ENCODE measurements at places on chromosomes 16 and 17.

DNA sequence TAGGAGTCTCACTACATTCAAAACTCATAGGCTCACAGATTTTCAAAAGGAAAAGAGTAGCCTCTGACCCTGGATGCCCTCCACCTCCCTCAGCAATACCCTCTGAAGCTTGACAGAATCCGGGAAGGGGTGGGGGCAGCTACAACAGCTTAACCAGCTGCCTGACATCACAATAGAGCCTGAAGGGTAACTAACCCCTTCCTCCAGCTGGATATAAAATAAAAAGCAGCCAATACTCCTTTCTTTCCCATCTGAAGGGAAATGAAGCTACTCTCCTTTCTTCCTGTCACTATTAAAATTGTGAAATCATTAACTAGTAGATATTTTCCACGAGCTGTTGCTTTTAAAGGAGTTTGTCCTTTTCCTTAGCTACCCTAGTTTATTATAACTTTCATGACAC, 24.0 kb downstream of the USP31 start:
- DNase-seq = no peak

GRCh38 chr17:35094902-35095301, 24.8 kb downstream of the RAD51D start:
- DNase-seq = no peak

DNA sequence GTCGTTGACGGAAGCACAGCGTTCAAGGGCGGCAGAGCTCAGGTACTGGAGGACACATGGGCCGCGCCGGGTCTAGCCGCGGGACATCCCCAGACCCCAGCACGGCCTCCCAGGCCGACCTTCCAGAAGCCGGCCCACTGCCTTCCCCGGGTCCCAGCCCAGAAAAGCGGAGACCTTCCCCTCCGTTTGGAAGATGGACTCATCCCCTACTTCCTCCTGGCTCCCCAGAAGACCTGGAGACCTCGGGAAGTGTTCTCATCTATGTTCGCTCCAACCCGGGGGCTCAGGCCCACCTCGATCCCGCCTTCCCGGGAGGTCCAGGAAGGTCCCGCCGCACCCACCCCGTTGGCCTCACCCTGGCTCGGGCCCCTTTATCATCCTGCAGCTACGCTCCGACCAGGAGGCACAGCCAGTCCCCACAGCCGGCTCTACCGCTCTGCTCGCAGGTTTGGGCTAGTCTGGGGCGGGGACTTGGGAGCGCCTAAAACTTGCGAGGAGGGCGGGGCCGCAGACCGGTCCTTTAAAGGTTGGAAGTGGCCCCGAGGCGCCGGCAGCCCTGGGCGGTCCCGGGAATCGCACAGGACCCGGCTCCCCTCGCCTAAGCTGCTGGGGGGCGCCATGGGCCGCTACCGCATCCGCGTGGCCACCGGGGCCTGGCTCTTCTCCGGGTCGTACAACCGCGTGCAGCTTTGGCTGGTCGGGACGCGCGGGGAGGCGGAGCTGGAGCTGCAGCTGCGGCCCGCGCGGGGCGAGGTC, at the start of gene ALOX12:
Gene ALOX12 (plus strand): TSS at position 550 of the 756 bp plus-strand sequence. CDS start 69 bp downstream, at position 619.
- DNase-seq = no peak

- no peak for DNase-seq
These were observed 417.5 kb downstream of the CDH11 start for GRCh38 chr16:64704386-64704785.

DNA sequence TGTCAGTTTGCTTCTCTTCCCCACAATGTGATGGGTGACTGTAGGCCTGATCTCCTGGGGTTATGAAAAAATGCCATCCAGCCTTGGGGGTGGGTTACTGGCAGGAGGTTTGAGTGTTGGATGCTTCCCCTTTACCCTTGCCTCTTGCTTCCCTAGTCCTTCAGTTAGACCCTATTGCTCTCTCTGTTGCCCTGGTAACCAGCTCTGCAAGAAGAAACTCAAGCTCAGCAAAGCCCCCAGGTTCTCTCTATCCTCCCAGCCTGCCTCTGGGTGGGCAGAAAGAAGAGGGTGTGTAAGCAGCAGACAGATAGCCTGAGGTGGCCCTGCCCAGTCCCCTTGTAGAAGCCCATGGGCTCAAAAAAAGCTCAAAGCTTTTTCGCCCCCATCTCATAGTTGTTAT, 2.8 kb upstream of the RAPGEFL1 start:
- DNase-seq = no peak

DNA sequence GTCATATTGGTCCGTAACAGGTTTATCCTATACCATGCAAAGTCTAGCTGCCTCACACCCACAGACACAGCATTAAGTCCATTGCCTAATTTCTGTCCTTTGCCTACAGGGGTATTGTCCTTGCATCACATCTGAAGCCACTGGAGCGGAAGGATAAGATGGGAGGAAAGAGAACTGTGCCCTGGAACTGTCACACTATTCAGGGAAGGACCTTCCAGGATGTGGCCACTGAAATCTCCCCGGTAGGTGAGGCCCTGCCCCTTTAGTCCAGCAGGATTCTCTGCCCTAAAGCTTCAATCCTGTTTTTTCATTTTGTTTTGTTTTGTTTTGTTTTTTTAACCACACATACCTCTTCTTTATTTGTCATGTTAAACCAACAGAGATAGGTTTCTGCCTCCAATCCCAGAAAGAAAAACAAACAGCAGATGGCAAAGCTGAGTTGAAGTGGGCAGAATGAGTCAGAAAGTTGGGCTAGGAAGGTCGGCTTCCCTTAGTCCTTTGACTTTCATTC, 2.2 kb upstream of the EFTUD2 start:
- DNase-seq = no peak

GRCh38 chr16:49969091-49970030, 55.7 kb upstream of the CNEP1R1 start:
- no peak for DNase-seq

DNA sequence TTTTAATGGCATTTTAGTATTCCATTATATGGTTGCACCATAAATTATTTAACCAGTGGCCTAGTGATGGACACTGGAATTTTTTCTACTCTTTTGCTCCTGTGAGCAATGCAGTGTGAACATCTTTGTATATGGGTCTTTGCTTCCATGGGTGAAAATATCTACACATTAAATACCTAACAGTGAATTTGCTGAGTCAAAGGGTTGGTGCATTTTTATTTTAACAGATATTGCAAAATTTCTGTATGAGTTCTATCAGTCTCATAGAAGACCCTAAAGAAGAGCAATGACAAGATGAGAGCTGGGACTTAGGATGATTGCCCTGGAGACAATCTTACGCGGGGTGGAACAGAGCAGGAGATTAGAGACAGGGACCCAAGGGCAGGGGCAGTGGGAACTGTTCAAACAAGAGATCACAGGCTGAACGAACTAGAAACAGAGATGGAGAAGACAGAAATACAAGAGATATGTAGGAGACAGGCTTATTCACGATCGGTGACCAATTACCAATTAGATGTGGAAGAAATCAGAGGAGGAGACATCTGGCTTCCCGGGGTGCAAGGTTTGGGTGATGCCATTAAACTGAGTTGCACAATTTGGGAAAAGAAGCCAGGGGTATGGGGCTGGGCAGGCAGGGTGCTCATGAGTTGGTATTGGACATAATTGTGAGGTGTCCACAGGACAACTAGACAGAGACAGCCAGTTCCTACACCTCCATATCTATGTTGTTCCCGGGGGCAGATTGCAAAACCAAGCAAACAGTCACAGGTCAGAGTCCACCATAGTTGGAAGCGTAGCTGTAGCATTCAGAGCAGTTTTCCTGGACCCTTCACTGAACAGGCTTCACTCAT, 39.9 kb upstream of the LONP2 start:
- no peak for DNase-seq

GRCh38 chr17:19332371-19333131, 30.0 kb downstream of the B9D1 start:
- DNase-seq = no peak

- no peak for DNase-seq
These were observed 309 bp downstream of the FOXJ1 start for GRCh38 chr17:76140661-76141211.

DNA sequence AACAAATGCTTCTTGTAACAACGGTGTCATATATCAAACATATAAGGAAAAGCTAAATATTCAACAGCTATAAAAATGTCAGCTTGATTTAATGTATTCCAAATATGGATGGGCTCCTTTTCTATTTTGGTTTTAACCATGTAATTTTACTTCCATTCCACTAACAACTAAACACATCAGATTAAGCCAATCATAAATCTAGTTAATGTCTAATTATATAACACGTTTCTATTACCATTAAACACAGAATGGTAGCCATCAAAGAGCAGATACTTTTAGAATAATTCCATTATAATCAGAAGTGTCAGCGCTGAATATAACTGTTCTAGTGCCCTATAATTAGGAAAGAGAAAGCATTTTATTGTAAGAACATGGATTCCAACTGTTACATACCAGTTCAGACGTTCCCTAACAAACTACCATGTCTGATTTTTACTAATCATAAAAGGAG, 10.0 kb downstream of the CMC2 start:
- no peak for DNase-seq

- no peak for DNase-seq
These were observed 127.9 kb downstream of the ENGASE start for GRCh38 chr17:79202480-79202879.

DNA sequence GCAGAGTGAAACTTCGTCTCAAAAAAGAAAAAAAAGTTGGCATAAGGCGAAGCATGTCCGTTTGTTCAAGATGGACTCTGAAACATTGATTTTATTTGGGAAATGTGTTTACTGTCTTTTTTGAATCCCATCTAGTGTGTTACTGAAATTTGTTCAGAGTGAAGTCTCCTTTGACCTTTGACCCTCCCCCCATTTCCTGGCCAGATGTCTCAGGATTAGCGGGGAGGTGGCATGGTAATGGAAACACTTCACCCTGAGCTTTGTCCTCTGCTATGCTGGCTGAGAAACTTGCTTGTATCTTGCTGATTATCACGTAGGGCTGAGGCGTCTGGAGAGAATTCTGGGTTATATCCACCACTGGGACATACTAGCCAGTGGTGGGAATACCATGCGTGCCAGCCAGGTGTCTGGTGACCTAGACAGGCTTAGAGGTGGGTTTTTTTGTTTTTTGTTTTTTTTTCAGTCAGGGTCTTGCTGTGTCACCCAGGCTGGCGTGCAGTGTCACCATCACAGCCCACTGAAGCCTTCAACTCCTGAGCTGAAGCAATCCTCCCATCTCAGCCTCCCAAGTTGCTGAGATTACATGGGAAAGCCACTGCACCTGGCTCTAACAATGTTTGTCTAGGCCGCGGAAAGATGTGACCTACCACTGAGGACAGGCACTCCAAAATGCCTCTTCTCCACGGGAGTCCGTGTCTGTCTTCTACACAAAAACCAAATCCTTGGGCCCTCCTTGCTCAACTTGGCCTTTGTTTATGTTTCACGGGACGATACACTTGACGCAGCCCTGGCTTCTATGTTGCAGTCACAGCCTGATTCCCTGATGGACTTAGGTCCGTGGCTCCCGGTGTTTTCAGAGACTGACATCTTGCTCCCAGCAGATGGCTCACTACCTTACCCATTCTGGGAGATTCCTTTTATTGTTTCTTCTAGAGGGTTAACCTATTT, 6.6 kb upstream of the GALK1 start:
- no peak for DNase-seq

DNA sequence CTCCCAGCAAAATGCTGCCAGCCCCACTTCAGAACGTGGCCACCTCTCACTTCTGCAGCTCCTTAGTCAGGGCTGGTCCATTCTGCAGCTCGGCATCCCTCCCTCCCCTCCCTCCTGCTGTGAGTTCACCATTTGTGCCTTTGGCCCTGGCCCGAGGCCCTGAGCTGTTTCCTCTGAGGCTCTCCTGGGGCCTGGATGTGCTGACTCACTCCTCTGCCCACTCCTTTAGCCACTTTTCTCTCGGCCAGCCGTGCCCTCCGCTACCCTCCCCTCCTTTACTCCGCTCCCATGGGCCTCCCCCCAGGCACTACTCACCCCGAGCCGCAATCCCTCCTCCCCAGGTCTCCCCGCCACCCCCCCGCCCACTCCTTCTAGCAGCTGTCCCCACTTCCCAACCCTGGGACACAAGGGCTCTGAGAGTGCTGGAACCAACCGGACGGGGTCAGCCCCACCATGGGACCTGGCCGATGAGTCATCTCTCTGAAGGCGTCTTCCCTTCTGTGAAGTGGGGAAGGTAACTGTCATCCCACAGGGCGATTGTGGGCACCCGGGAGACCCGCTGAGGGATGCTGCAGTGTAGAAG, 11.5 kb downstream of the KCNG4 start:
- DNase-seq = no peak

DNA sequence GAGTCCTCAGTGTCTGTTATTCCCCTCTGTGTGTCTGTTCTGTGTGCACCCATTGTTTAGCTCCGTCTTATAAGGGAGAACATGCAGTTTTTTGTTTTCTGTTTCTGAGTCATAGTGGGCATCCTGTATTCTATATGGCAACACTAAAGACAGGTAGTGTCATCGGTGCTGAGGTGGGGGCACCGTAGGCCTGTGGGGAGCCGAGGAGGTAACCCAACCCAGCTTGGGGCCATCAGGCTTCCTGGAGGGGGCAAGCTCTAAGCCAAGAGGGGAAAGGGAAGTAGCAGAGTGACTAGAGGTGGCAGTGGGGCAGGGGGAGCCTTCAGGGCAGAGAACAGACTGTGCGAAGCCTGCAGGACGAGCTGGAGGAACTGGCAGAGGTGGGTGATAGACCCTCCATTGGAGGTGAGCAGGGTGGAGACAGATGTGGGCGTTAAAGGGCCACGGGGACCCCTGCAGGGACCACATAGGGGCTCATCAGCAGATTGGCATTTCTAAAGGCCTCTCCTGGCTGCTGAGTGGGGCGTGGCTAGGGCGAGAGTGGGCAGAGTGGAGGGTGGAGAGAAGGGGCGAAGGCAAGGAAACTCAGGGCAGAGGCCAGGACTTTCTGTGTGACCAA, 36.5 kb downstream of the CPNE2 start:
- peak; percentile 58 for DNase-seq

GRCh38 chr16:2388875-2389433, 40.3 kb upstream of the CCNF start:
- DNase-seq = no peak

- DNase-seq = no peak
These were observed 1.2 kb upstream of the P2RX1 start for GRCh38 chr17:3917391-3917931.

DNA sequence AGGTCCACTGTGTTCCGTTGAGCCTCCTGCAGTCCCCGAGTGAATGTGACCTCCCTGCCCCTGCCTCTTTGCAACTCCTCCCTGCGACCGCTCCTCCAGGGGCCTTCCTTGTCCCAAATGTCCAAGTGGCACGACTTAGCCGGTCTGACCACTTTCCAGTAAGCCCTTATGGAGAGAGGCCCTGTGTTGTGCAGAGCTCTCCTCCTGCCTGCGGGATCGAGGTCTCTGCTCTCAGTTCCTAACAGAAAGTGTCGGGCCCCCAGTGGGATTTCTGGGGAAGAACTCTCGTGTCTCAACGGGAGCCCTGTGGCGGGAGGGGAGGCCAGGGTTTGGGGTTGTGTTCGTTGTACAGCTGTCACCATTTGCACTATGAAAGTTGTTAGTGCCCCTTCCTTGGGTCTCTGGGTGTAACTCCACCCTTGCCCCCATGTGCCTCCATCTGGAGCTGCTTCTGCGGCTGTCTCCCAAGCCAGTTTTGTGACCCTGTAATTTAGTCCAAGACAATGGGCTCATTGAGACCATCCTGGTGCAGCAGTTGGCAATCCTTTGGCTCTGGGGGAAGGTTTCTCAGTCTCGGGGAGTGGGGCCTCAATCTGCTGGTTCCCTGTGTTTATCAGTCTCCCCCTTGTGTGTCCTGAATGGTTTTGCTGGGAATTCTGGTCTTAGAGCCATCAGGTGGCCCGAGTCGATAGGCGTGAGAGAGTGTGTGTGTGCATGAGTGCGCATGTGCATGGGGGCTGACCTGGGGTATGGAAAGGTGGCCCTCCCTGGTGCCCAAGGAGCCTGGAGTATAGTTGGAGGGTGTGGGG, 234.5 kb downstream of the SEC14L1 start:
- no peak for DNase-seq

- no peak for DNase-seq
These were observed 35.6 kb upstream of the CBFA2T3 start for GRCh38 chr16:89012622-89012995.

GRCh38 chr17:9767432-9767991, 23.9 kb downstream of the DHRS7C start:
- no peak for DNase-seq

Data from CD4-positive, alpha-beta T cell treated with Interleukin-15 for 4 hours (primary cell).